ENCODE measurements at places on chromosomes 16 and 17.

DNA sequence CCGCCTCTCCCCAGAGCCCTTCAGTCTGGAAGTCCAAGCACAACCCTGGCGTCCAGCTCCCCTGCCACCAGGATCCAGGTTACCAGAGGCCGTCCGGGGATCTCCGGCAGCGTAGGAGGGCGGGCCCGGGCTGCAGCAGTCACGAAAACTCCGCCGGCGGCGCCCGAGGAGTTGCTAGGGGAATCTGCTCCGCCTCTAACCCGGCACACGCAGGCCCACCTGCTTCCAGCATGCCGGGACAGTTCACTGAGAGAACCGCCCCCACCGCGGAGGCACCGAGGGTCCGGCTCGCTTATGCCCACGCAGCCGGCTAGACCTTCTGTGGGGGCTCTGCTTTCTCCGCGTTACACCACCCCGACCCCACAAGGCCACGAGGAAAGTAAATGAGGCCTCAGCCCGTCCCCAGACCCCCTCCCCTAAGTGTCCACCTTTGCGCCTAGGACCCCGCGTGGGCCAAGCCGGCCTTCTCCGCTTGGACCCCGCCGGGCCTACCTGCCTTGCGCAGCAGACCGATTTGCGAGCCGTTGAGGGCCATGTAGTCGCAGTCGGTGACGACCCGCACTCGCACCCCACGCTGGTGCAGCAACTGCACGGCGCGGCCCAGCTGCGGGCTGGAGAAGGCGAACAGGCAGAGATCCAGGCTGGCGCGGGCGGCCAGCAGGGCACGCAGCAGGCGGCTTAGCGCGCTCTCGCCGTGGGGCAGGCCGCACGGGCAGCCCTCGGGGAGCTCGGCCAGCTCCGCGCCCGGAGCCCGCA lies 587 bp downstream of the PLD6 start:
- peak; percentile 62 for DNase-seq

DNA sequence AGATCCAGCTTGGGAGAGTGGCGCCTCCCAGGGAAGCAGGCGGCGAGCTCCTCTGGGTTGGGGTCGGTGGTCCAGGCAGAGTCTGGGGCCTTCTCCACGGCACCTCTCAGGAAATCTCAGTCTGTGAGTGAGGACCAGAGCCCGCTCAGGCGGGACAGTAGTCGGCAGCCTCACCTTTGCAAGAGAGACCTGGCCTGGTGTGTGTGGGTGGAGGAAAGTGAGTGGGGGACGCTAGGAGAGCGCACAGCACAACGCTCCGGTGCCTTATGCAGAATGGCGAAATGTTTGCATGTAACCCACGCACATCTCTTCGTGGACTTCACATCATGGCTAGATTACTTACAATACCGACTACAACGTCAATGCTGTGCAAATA lies 2.2 kb downstream of the AHSP start:
- DNase-seq: no peak

- DNase-seq: no peak
Measured at GRCh38 chr17:81838753-81839255, 4.0 kb upstream of the PPP1R27 start.

- DNase-seq: no peak
Measured at GRCh38 chr17:31296142-31296541, 897 bp downstream of the OMG start.

GRCh38 chr17:13626703-13627102 lies 25.0 kb upstream of the HS3ST3A1 start:
- no peak for DNase-seq

DNA sequence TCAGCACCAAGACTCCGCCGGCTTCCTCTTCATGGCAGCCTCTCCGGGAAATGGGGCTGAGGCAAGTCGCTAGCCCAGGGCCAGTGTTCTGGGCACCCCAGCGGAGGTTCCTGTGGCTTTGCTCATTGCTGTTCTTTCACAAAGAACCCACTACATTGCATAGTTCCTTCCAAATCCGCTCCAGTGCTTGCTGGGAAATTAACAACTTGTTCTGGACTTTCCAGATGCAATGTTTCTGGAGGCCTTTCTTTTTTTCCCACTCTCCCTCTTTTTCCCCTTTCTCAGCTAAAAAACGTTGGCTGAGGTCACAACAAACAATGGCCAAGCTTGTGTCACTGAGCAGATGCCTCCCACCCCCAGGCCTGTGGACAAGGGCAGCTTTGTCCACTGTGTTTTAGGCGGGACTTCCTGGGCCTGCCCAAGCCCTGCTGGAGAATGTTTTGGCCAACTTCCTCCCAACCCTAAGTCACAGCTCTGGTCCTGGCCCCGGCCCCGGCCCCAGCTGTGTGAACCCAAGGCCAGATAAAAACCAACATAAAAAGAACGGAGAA lies 131.5 kb upstream of the RCVRN start:
- DNase-seq: no peak

- no peak for DNase-seq
Measured at GRCh38 chr17:82615084-82616020, 32.9 kb downstream of the WDR45B start.

GRCh38 chr16:83599789-83600462 lies 207.9 kb upstream of the HSBP1 start:
- DNase-seq: peak; percentile 80

- DNase-seq: peak; percentile 64
Measured at GRCh38 chr17:49035470-49036269, 38.5 kb downstream of the IGF2BP1 start.

- peak; percentile 18 for DNase-seq
Measured at GRCh38 chr17:74860872-74861661, 1.4 kb upstream of the GRIN2C start.

GRCh38 chr17:38693700-38694329 lies 11.3 kb upstream of the MLLT6 start:
- DNase-seq: peak; percentile 48

DNA sequence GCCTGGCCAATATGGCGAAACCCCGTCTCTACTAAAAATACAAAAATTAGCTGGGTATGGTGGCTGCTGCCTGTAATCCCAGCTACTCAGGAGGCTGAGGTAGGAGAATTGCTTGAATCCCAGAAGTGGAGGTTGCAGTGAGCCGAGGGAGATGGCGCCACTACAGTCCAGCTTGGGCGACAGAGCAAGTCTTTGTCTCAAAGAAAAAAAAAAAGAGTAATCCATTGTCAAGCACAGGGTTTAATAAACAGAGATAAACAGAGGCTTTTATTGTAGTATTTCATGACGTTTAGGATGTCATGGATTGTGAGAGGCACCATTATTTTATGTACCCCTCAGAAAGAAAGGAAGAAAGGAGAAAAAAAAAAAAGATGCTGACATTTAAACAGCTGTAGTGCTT lies 75.2 kb upstream of the RNU2-1 start:
- no peak for DNase-seq

DNA sequence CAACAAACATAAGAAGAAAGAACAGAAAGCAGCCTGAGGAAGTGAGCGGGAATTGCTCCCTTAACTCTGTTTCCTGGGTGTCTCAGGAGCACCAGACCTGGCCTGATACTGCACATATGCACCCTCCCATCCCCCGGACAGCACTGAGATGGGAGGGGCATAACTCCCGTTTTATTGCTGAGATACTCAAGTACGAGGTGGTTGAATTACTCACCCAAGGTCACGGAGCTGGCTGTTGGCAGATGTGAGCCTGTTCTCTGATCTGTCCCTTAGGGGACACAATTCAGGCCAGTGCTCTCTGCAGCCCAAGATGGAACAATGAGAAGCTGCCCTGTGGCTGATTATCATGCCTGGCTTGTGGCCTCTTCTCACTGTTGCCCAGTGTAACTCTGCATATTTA lies 9.1 kb upstream of the MED9 start:
- peak; percentile 82 for DNase-seq

DNA sequence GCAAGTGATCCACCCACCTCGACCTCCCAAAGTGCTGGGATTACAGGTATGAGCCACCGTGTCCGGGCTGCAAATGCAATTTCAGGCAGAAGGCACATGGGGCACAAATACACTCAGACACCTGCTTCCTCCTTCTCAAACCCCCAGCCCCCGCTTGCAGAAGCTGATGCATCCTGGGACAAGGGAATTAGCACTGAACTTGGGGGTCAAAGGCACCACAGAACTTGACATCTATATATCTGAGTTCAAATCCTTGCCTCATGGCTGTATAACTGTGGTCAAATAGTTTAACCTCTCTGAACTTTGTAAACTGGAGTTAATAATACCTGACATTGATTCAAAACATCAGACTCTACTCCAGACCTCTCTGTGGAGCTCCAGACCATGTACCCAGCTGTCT lies 4.1 kb upstream of the ARL5C start:
- no peak for DNase-seq
